HEK293T (cell line): ENCODE measurements at places on chromosomes 16 and 17.

DNA sequence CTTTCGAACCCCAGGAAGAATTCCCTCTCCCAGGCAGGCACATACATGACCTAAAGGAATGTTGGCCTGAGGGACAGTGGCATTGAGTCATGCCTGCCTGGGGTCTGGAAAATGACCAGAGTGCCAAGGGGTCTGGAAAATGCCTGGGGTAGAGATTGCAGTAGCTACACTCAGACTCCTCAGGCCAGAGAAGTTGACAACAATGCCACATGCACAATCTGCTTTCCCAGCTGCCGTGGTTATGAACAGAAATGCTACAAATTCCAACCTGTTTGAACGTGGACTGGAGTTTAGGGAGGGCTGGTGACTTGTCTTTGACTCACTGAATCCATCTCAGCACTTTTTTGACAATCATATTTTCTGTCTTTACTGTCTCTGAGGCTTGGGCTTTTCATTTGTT, 250.0 kb downstream of the ABCC12 start:
- DNase-seq = no peak

- no peak for DNase-seq
These were observed 7.0 kb upstream of the NT5C start for GRCh38 chr17:75138519-75138918.

GRCh38 chr17:73072219-73072962, 20.1 kb downstream of the SLC39A11 start:
- no peak for DNase-seq

- DNase-seq = no peak
These were observed 2.2 kb upstream of the ATF7IP2 start for GRCh38 chr16:10383626-10384025.

GRCh38 chr17:42404326-42405055, 16.2 kb upstream of the STAT3 start:
- no peak for DNase-seq

- DNase-seq = no peak
These were observed 42.4 kb downstream of the SYT17 start for GRCh38 chr16:19210280-19210924.

DNA sequence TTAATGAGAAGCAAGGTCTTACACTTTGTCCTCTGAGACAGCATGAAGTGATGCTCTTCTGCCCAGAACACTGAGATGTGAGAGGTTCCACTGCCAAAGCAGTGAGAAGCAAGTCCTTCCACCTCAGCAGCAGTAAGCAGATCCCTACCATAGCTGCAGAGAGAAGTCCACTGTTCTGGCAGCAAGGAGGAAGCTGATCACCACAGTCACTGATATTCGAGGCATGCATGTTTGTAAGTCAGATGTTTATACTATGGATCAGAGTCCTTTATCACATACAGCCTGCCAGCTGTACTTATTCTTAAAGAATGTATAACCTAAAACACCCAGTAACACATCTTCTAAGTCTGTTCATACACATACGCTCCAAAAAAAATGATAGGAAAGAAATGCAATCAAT, 18.2 kb upstream of the METTL2A start:
- no peak for DNase-seq

DNA sequence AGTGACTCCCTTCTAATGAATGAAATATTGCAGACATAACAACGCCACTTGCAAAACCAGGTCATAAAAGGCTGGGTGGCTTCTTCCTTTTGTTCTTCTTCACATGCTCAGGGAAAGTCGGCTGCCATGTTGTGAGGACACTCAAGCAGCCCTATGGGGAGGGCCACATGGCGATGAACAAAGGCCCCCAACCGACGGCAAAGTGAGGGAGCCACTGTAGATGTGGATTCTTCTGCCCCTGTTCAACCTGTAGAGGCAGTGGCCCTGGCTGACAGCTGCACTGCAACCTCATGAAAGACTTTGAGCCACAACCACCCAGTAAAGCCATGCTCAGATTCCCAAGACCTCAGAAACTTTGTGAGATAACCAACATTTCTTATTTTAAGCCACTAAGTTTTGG, 203.5 kb upstream of the TNRC6C start:
- no peak for DNase-seq

DNA sequence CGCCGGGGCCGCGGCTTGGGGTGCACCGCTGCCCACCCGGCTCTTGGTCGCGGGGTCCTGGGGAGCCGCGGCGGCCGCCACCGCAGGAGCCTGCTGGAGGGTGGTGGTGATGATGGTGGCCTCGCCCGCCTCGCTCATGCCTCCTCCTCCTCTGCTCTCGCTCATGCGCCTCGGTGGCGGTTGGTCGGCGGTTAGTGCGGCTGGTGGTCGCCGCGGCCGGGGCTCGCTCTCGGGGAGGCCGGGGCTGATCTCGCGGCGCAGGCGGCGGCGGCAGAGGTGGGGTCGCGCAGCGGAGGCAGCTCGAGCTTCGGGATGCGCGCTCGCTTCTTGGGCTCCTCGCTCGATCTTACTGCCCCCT, 41.6 kb downstream of the AHSP start:
- DNase-seq = no peak

GRCh38 chr16:27364493-27365141, 37.4 kb upstream of the IL21R start:
- no peak for DNase-seq

DNA sequence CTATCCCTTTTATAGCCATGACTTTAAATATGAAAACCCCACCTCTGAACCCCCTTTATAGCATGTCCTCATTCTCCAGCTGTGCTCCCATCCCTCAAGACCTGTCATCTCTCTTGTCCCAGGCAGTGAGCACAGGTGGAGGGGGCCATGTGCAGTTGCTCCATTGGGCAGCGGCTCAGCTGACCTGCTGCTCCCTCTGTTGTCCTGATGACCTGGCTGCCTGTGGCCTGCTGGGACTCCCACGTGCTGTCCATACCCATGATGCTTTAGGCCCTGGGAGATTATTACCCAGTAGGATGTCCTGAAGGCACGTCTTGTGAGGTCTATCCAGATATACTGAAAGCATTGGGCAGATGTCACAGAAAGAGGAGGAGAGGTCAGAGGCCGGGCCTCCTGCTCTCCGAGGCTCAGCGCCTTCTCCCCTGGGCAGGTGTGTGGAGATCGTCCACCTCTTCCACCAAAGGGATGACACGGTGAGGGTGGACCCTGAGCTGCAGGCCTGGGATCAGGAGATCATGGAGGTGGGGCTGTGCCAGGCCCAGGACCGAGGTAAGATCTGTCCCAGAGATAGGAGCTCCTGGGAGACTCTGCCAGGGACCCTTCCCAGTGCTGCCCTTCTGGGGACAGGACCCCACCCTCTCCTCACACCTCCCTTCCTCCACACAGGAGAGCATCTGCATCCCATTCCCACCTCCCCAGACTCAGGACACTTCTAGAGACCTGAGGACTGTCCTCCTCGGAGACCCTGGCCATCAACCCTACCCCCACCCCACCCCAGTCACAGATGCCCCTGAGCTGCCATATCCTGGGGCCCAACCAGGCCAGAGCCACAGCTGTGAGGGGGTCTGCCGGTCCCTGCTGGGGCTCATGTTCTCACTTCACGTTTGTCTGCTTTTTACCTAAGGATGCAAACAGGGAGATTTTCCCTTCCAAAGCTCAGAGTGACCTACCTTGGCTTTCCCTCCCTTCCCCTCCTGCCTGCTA, 58.0 kb downstream of the GOSR1 start:
- DNase-seq = no peak

DNA sequence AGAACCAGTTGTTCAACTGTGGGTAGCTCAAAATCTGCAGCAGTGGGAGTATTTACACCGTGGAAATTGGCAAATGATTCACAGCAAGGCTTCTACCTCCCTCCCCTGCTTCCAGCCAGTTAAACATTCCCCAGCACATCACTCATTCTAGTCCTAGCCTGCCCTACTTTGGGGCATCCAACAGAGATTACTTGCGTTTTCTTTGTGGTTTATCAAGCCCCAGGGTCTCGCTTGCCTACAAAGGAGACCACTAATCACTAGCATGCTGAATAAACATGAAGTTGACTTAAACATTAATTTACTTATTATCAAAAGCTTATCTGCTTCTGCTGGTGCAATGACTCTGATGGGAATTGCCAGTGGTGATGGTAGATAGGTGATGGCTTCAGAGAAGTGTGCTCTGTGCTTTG, 94.5 kb downstream of the MARF1 start:
- DNase-seq = no peak

DNA sequence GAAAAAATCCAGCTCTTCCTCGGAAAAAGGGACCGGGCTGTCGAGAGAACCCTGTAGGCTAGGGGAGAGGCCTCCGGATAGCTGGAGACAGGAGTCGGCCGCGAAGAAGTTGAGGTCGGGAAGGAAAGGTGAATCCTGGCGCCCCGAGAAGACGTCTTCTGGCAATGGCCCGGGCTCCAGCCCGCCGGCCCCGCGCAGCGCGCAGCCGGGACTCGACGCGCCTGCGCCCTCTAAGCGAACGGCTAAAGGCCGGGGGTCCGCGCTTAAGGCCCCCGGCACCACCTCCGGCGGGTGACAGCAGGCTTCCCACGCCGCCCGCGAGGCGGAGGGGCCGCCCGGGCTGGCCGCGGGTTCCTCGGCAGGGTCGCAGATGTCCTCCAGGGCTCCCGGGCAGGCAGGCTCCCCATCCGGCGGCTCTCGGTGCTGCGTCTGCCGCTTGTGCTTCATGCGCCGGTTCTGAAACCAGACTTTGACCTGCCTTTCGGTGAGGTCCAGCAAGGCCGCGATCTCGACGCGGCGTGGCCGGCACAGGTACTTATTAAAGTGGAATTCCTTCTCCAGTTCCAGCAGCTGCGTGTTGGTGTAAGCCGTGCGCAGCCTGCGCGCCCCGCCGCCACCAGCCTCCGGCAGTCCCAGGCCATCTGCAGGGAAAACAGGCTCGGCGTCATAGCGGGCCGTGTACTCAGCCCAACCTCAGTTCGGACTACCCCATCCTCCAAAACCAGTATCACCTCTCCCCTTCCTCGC, 1.6 kb downstream of the HOXB2 start:
- DNase-seq = peak; percentile 45

GRCh38 chr17:76481071-76481655, 13.8 kb downstream of the AANAT start:
- no peak for DNase-seq

DNA sequence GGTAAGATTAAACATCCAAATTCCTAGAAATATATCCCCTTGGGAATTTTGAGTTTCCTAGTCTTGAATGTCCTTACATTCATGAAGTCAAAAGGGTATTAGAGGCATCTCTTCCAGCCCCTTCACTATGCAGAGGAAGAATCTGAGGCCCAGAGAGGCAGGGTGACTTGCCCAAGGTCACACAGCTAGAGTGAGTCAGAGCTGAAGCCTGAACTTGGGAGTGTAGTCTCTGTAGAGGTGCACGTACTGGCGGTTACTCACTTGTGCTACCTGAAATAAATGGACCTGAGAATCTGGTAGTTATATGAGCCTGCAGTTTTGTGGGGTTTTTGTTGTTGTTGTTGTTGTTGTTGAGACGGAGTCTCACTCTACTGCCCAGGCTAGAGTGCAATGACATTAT, 164.0 kb downstream of the XYLT1 start:
- no peak for DNase-seq

- DNase-seq = peak; percentile 67
These were observed 889 bp upstream of the ZNF423 start for GRCh38 chr16:49856672-49857330.

DNA sequence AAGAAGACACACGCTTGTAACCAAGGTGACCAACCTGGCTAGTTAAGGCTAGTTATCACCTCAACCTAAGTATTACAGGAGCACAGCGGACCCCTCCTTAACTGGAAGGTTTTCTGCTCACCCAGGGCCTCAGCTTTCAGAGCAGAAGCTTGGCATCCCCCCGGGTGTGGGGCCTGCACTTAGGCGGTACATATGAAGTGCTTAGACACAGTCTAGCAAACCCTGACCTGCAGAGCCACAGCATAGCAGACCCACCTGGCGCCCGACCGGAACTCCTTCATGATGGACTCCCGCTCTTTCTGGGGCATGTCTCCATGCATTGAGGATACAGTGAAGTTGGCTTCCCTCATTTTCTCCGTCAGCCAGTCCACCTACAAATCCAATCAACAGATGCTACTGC, 9.8 kb downstream of the EIF4A3 start:
- no peak for DNase-seq

GRCh38 chr16:29996766-29997250, 767 bp downstream of the INO80E start:
- no peak for DNase-seq

DNA sequence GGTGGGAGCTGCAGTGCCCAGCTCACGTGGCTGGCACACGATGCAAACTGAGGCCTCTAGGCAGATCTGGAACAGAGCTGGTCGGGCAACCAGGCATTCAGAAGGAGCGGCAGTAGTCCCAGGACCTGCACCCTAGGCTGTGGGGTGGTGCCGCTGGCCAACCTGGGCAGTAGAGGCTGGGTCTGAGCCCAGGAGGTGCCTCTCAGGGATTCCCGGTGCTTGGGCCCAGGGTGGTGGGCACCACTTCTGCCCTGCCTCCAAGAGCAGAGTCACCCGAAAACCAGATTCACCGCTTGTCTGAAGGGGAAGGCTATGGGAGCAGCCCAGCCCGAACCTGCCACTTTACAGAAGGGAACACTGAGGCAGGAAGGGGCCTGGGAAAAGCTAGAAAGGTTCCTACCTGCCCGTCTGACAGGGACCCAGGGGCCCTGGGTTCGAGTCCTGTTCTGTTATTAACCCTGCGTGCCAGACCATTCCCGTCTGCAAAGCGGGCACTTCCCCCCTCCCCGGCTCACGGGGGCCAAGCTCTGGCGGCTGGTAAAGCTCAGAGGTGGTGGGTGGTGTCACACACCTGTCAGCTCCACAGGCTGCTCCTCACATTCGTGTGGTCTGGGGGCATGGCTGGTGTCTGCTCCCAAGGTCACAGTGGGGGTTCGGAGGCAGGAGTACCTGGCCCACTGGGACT, 16.9 kb downstream of the GLIS2 start:
- DNase-seq = no peak

DNA sequence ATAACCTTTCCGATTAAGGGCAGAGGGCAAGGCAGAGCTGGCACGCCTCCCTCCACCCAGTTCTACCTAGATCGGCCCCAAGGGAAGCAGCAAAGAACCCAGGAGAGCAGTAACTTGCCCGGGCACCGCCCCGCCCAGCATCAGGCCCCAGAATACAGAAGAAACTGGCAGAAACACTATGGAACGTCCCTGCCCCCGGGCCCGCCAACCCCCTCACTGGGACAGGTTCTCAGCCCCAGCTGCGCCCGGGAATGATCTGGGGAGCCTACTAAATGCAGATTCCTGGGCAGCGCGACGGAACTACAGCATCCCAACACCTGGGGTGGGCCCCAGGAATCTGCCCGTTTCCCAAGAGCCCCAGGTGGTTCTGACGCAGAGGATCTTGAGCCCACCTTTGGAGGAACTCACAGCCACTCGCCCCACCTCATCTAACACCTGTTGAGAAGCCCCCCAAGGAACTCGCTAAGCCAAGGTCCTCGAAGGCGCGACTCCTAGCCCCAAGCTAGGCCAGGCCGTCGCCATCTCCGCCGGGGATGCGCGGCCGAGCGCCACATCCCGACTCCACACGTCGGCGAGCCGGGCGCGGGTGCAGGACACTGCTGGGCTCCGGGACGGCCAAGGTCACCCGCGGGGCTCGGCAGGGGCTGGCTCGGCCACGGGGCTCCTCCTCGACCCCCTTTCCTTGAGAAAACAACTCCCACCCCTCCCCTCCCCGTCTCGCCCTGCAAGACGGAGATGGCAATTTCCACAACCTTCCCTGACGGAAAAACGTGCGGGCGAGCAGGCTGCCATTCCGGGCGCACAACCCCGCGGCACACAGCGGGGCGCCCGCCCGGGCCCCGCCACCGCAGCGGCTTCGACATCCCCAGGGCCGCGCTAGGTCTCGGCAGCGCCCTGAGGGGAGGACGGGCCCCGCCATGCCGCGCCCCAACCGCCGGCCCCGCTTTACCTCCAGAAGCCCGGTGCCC, 913 bp downstream of the CDIP1 start:
- DNase-seq = peak; percentile 33

GRCh38 chr16:16148755-16149154, 74.5 kb downstream of the ABCC6 start:
- no peak for DNase-seq
